Inflammatory macrophage (primary cell): ENCODE measurements at places on chromosomes 7 and 10.

DNA sequence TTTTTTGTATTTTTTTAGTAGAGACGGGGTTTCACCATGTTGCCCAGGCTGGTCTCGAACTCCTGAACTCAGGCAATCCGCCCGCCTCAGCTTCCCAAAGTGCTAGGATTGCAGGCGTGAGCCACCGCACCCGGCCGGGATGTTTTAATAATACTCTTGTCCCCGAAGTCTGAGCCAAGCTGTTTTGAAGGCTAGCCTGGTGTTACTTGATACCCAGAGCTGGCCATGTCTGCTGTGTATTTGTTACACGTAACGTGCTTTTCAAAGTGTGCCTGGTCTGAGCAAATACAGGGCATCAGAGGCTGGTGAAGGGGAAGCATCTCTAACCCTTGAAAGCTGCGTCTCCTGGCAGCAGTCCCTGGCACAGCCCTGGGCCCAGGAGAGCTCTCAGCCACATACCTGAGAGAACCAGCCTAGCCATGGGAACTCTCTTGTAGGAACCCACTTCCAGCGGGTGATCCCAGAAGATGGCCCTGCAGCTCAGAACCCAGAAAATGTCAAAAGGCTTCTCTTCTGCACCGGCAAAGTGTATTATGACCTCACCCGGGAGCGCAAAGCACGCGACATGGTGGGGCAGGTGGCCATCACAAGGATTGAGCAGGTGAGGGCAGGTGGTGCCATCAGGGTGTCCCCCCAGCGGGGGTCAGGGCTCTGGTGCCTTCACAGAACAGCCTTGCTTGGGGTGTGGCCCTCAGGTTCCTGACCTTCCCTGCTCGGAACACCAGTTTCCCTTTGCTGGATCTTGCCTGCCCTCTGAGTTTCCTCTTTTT, 41.7 kb upstream of the ZMIZ2 start:
- no peak for DNase-seq

GRCh38 chr7:68789597-68789996, 808.7 kb upstream of the AUTS2 start:
- no peak for DNase-seq

- DNase-seq: no peak
These were observed 77.5 kb upstream of the NPVF start for GRCh38 chr7:25305831-25306230.

- DNase-seq: no peak
These were observed 66.5 kb downstream of the MAP3K8 start for GRCh38 chr10:30500534-30500933.

DNA sequence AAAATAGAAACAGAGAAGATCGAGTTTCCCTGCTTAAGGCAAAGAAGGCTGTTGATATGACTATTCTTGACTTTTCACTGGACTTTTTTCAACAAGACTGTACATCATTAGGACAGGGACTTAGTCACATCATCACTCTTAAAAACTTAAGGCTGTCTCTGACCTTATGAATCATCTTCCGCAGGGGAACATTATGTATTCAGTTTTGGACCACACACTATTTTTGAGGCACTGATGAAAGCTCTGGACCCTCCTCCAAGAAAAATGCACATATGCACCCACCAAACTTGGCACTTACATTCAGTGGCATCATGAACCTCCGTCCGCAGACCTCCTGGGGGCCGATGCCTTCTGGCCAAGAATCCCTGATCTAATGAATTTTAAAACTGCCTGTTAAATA, 96.4 kb downstream of the CALD1 start:
- DNase-seq: no peak

GRCh38 chr10:115879372-115880089, 393.5 kb downstream of the GFRA1 start:
- DNase-seq: no peak

GRCh38 chr10:123561141-123561440, 105.1 kb upstream of the GPR26 start:
- no peak for DNase-seq

DNA sequence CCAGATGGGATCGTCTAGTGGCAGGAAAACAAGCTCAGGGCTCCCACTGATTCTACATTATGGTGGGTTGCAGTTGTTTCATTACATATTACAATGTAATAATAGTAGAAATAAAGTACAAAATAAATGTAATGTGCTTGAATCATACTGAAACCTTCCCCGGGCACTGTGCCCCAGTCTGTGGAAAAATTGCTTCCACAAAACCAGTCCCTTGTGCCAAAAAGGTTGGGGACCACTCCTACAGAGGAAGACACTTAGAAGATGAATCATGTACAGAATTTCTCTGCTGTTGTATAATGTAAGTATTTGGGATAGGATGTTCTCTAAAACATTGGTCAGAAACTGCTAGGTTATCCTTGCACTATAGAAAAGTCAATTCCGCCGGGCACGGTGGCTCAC, 11.3 kb upstream of the PHYH start:
- no peak for DNase-seq

- no peak for DNase-seq
These were observed 82.3 kb downstream of the INPP5A start for GRCh38 chr10:132619927-132620326.

DNA sequence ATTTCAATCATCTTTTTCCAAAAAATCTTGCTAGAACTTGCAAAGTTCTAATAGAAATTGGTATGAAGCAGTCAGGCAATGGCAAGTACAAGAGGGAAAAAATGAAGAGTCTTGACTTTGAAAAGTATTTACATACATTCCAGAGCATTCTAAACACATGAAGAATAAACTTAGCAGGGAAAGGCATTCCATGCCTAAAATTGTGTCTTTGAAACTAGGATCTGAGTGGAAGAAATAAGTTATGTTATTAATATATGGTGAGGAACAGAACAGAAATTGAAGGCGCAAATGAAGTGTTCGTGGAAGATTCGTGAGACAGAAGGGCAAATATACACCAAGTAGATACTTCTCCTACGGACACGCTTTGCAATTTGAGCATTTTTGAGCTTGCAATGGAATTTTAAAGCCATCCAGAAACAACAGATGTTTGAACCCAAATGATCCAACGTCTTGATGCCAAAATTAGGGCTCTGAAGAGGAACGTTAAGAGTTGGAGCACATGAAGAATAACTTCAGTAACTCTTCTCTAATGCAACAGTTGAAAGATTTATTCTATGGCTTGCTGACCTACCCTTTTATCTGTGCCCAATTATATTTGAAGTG, 40.6 kb upstream of the SEPTIN7 start:
- no peak for DNase-seq

- DNase-seq: no peak
These were observed 300.1 kb upstream of the NPSR1 start for GRCh38 chr7:34357946-34358345.

- DNase-seq: no peak
These were observed 193.9 kb upstream of the PHF14 start for GRCh38 chr7:10779465-10780399.

DNA sequence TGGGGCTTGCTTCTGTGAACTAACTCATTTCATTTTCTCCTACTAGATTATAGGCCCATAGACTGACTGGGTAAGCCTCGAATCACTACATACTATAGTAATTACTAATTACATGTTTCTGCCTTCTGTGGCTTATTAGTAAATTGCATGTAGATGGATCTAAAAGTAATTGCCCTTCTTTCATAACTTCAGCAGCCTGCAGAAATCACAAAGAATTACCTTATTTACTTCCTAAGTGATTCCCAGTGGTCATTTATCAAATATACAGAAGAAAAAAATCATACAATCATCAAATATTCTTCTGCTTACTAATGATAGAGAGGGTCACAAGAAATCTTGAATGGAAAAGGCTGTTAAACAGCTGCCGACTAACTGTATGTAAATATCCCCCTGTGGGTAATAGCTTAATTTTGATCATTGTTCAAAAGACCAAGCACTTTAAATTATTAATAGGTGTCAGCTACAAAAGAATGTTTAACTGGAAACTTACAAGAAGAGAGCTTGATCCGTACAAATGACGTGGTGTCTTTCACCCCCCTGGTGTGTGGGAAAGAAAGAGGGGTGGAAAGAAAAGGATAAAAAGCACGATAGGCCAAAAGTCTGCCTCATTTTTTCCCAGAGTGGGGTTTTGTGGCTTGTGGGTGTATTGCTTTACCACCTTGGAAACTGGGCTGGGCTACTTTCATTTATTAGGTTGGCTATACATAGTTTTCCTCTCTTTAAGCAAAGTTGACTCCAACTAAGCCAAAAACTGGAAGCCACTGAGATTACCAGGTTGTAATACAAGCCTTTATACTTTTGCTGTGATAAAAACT, 361.8 kb upstream of the ZMIZ1 start:
- DNase-seq: no peak

DNA sequence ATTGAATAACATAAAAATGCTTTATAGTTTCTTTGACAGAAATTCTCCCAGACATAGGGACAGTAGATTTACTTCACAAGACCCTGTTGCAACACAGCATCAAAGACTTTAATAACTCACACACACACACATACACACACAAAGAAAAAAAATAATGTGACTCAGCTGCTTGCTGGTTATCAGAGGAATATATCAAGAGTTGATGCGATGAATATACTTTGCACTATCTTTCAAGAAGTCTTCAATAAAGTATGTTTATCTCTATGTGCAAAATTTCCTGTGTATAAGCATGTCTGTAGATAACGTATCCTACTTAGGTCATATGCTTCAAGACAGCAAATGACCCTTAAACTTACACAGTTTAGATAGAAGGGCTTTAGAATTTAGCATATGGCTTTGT, 243.1 kb downstream of the ARL4A start:
- no peak for DNase-seq

- DNase-seq: no peak
These were observed 100.0 kb downstream of the VPS50 start for GRCh38 chr7:93332172-93332571.

DNA sequence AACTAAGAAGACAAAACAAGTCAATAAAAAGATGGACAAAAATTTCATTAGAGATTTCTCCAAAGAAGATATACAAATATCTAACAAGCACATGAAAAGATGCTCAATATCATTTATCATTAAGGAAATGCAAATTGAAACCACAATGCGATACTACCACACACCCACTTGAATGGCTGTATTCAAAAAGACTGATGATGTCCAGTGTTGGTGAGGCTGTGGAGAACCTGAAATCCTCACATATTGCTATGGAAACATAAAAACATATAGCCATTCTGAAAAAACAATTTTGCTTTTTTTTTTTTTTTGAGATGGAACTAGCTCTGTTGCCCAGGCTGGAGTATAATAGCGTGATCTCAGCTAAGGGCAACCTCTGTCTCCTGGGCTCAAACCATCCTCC, 124.1 kb upstream of the LAMB4 start:
- no peak for DNase-seq

- no peak for DNase-seq
These were observed 374.6 kb downstream of the DNAJB6 start for GRCh38 chr7:157711353-157711888.

GRCh38 chr7:26937306-26937705, 72.9 kb upstream of the SKAP2 start:
- no peak for DNase-seq

- DNase-seq: no peak
These were observed 9.4 kb downstream of the UBE2H start for GRCh38 chr7:129943352-129943751.

GRCh38 chr7:151018421-151019129, 5.7 kb downstream of the ATG9B start:
- no peak for DNase-seq

- DNase-seq: no peak
These were observed 34.2 kb downstream of the SLC18A2 start for GRCh38 chr10:117275121-117275520.

GRCh38 chr10:48910548-48910947, 29.1 kb downstream of the LRRC18 start:
- DNase-seq: no peak

- no peak for DNase-seq
These were observed 174.7 kb upstream of the TNRC18 start for GRCh38 chr7:5598261-5598761.

- DNase-seq: peak; percentile 99
These were observed 10.0 kb downstream of the SFTPD start for GRCh38 chr10:79938728-79939406.
